ENCODE measurements at places on chromosomes 3 and 15.

DNA sequence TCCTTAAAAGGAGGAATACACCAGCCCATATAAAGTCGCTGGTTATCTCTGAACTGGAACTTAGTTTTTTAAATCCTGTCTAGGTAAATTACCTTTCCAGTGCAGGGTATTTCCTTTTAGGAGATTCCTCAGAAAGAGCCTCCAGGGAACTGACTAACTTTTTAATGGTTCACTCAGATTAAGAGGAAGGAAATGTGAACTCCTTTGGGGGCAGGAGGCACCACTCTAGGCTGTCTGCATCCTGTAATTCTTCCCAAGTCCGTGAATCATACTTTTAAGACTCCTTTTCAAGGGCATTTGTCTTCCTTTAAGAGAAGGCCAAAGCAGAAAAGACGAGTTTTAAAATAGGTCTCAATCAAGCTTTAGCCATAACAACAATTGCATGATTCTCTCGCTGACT is 871.2 kb upstream of the NR2F2 start:
- DNase-seq: no peak

GRCh38 chr15:52193791-52194190 is 2.6 kb upstream of the GNB5 start:
- no peak for DNase-seq

DNA sequence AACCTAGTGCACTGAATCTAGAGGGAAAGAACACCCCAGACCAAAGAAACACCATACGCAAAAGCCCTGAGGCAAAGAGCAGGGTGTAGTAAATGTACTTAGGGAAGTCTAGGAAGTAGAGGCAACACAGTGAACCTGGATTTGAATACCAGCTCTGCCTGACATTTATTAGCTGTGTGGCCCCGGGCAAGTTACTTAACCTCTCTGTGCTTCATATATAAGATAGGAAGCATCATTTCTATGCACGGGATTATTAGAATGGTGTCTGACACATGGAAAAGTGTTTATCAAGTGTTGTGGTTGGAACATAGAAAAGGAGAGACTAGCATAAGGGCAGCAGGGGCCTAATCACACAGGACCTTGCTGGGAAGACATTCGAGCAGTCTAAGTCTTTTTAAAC is 132.2 kb downstream of the ERC2 start:
- DNase-seq: no peak

- no peak for DNase-seq
These were observed 141.1 kb downstream of the SCAPER start for GRCh38 chr15:76764004-76764403.

- DNase-seq: no peak
These were observed 3.4 kb upstream of the LMAN1L start for GRCh38 chr15:74809242-74809641.

DNA sequence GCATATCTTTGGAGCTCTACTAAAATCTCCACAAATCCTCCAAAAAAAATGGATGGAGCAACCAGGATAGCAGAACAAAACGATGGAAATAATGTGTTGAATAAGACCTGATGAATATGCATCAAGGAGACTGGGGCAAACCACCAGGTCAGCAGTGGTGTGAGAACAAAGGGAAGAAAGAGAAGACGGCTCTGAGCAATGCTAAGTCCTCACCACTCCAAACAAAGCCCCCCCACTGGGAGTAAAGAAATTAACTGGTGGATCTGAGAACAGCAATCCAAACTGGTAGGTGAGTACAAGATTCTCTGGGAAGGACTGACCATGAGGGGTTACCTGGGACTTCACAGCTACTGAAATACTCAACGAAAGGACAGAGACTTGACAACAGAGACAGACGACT is 977.3 kb downstream of the TBL1XR1 start:
- DNase-seq: no peak

DNA sequence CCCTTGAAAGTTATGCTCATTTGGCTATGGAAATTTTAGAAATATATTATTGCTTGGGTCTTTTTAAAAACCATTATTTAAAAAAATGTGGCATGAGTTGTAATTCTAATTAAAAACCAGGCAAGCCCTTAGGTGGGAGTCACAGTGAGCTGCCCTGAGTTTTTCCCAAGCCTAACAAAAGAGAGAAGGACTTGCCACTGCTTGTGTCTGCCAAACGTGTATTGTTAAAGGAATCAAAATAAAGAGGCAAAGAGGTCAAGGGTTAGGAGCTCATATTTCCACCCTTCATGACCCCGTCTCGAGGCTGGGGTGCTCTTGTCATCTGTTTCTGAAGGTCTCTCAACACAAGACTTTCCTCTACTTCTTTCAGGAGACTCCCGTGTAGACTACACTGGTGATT is 321.1 kb downstream of the ZIC1 start:
- DNase-seq: no peak

DNA sequence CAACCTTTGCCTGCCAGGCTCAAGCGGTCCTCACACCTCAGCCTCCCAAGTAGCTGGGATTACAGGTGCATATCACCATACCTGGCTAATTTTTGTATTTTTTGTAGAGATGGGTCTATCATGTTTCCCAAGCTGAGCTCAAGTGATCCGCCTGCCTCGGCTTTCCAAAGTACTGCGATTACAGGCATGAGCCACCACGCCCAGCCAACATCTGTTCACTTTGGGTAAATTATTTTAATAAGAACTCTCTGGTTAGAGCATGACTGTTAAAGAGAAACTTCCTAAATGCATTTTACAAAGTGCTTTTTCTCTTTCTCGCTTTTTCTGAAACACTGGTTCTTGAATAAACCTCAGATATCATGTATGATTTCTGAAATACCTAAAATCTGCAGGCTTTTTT is 172.5 kb downstream of the PTPRG start:
- no peak for DNase-seq

GRCh38 chr3:4978966-4979427 is 240 bp upstream of the BHLHE40 start:
- peak; percentile 97 for DNase-seq

DNA sequence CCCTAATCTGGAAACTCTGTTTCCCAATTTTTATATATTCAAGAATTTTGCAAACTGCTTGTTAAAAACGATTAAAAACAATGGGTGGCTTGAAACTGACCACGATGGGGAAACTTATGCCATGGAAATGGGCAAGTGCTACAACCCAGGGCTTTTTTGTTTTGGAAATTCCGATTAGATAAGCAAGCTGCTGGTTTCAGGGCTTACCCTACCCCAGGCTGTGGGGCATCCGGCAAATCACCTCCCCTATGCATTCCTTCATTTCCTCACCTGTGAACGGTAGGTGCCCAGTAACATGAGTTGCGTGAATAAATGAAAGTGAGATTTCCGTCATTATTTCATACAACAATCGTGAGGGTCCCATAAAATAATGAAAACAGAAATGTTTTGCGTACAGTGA is 34.3 kb downstream of the ST6GAL1 start:
- DNase-seq: no peak

- DNase-seq: no peak
These were observed 72.3 kb upstream of the GAP43 start for GRCh38 chr3:115551016-115551415.

DNA sequence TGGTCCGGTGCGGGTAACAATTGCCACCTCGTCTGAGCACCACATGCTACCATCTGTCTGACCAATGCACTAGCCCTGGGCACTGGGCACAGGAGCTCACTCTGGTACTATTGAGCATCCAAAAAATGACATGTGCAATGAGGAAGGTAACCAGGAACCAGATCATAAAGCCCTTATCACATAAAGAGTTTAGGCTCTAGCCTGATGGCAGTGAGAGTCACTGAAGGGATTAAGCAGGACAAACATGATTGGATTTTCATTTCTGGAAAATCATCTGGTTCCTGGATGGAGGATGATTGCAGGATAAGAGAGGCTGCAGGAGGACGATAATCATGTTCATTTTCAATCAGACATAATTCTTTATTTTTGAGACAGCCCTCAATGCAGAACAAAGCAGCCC is 12.4 kb downstream of the NDUFB4 start:
- no peak for DNase-seq

- no peak for DNase-seq
These were observed 25.6 kb downstream of the SEC22C start for GRCh38 chr3:42556089-42556632.

GRCh38 chr3:31895471-31895870 is 85.6 kb downstream of the OSBPL10 start:
- DNase-seq: no peak

DNA sequence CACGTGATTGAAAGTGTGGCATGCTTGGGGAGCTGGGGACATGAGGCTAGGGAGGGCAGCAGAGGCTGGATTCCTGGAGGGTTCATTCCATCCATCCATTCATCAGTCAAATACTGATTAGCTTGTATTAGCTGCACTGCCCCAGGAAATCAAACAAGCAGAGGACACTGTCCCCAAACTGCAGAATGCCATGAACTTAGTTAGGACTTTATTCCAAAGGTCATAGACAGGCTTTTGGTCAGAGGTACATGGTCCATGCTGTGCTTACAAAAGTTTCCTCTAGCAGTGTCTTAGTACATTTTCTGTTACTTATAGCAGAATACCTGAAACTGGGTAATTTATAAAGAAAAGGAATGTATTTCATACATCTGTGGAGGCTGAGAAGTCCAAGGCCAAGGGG is 47.7 kb downstream of the LMCD1 start:
- no peak for DNase-seq

DNA sequence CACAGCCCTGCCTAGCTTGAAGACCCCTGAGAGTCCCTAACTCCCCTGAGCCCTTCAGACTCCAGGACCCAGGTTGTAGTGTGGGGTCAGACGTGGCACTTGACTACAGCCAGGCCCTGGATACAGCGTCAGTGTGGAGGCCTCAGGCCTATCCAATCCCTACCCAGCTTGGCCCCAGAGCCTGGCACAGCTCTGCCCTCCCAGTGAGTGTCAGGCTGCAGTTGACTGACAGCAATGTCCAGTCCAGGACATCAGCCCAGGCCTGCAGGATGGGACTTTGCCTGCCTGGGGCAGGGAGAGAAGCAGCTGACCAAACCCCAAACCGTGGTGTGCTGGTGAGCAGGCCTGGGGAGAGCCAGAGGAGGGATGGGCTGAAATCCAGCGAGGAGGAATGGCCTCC is 27.3 kb downstream of the KLF13 start:
- DNase-seq: no peak

DNA sequence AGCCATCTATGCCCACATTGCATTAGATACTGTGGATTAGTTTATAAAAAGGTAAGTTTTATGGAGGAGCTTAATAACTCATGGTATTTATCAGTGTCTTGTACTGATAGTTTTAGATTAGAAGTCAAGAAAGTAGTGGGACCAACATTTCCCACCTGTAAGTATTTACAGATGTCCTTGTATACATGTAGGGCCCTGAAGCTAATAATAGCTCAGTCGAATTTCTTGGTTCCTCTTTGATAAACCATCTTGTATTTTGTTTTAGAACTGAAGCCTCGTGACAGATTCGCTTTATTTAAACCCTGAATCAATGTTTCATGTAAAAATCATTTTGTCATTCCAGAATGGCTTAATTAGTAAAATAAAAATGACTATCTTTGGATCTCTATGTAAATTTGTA is 73.4 kb downstream of the CRYBG3 start:
- DNase-seq: no peak

GRCh38 chr3:264394-265156 is 68.0 kb downstream of the CHL1 start:
- no peak for DNase-seq

Measured in T1000 (cell line).